ENCODE measurements at places on chromosomes 3 and 15.

DNA sequence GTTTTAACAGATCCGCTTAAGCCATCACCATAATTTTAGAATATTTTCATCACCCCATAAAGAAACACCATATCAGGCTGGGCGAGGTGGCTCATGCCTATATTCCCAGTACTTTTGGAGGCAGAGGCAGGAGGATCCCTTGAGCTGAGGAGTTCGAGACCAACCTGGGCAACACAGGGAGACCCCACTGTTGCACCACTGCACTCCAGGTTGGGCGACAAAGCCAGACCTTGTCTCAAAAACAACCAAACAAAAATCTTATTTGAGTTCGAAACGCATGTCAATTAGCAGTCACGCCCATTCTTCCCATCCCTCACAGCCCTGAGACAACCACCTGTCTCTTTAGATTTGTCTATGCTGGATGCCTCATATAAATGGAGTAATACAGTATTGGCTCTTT, 119.9 kb downstream of the KLF13 start:
- no peak for DNase-seq

- no peak for DNase-seq
Measured at GRCh38 chr15:75346796-75347221, at the start of gene NEIL1. TSS of gene NEIL1 (plus strand) at chr15:75347039. CDS start at chr15:75348906, 1,867 bp downstream.

- DNase-seq, result peak; percentile 77
Measured at GRCh38 chr3:71582612-71583565, 639 bp downstream of the FOXP1 start.

DNA sequence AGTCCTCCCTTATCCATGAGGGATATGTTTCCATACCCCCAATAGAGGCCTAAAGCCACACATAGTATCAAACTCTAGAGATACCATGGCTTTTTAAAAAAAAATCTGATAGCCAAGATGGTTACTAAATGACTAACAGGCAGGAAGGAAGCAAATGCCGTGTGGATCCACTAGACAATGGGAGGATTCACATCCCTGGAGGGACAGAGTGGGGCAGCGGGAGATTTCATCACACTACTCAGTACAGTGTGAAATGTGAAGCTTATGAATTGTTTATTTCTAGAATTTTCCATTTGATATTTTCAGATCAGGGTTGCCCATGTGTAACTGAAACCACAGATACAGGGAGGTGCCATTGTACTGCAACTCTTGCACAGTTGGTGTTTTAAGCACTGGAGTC, 826.6 kb downstream of the SQOR start:
- no peak for DNase-seq

GRCh38 chr15:80977627-80978036, 12.0 kb downstream of the MESD start:
- DNase-seq, result peak; percentile 59

GRCh38 chr3:3806856-3807255, 7.6 kb downstream of the LRRN1 start:
- DNase-seq, result no peak

DNA sequence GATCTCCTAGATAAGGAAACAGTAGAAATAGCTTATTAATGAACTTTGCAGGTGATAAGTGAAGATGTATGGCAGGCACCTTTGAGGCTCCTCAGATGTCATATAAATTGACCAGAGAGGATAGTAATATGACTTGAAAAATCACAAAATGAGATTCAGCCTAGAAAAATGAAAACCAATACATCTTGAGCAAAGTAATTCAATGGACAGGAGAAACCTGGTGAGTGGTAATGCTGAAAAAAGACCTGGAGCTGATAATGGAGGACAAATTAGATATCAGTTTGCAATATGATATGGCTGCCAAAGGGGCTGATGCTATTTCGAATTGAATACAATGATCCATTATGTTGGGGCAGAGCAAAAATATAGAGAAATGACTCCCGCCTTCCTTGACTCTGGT, 103.9 kb downstream of the LSAMP start:
- no peak for DNase-seq

DNA sequence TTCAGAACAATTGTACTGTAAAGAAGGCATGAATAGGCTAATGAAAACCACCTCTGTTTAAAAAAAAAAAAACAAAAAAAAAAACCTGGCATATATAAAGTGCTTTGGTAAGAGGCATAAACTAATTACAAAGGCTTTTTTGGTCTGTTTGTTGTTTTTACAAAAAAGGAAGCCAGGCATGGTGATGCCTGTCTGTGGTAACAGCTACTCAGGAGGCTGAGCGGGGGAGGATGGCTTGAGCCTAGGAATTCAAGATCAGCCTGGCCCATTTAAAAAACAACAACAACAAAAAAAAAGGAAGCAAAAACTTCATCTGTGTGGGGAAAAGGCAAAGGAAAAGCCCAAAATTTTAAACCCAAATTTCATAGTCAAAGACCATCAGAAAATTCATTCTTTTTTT, 47.0 kb downstream of the OSBPL10 start:
- no peak for DNase-seq

- DNase-seq, result no peak
Measured at GRCh38 chr3:22908989-22909507, 294.1 kb upstream of the UBE2E2 start.

- DNase-seq, result no peak
Measured at GRCh38 chr15:31127596-31128261, 26.2 kb upstream of the TRPM1 start.

DNA sequence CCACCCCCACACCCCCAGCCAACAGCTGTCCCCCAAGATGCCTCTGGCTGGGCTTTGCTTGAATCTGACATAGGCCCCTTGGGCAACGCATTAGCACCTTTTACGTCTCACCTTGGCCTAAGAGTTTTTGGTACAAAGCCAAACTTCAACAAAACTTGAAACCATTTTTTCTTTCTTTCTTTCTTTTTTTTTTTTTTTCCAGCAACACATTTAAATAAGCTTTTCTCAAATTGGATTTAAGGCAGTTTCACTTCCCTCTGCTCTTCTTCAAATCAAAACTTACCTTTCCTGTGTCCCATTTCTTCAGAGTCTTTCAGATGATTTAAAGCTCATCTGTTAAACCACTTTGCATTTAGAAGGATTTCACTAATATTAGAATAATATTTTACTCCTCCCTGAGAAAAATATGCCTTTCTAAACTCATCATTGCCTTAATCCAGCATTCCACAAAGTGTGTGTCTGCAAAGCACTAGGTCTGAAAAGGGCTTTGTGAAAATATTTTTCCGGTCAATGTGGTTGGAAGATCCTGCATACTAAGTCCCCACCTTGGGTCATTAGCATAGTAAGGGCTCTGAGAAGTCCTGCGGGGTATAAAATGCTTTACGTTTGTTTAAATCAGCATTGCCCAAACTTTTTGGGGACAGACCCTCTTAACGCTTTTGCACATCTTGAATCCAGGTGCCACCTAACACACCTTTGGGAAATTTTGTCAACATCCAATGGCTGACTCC, 217.0 kb downstream of the TLE3 start:
- no peak for DNase-seq

- no peak for DNase-seq
Measured at GRCh38 chr3:178835033-178835432, 236.6 kb downstream of the ZMAT3 start.

DNA sequence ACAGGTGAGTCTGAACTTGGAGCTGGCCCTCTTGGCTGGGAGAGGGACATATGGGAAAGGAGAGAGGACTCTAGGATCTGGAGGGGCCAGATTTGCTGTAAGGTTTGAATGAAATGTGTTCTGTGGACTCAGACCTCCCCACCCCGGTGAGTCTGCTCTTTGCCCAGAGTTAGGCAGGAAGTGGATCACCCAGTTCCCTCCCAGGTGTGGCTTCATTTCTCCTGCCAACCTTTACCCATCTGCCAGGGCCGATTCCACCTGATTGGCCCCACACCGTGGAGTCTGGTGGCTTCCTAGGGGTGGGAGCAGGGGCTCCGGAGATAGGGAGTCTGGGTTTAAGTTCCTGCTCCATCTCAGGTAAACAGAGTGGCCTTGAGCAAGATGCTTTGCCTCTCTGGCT, 25.5 kb downstream of the CD276 start:
- DNase-seq, result no peak

- DNase-seq, result no peak
Measured at GRCh38 chr3:111768571-111769100, 90.4 kb upstream of the PHLDB2 start.

DNA sequence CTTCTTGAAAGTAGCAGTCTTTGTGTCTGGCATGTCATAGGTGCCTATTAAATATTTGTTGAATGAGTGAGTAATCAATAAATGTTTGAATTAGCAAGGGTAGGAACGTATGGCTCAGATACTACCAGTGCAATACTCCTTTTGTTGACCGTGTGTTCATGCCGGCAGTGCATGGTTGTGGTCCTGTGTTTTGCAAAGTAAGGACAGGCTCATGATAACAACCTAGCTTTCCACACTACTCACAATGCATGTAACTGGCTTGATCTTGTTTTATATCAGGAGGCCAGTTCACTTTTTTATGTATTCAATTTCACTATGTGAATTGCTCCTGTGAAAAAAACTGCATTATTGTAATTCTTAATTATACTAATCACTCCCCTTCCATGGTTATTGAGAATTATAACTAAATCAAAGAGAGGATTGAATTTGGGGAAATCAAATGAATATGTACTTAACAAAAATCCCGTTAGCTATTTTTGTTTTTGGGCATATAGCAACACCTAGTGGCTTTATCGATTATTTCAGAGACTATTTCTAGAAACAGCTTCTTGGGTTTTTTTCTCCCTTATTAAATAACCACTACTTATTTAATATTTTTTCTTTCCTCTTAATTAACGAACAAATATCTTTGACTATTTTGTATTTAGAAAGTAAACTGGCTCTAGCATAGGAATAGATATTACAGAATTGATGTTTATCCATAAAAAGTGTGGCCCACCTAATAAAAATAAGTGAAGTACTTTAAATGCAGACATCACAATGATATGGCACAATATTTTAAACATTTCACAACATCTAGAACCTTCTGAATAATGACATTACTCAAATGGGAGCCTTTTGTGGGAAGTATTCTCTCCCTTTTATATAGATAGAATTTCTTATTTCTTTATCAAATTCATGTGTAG, 218.5 kb downstream of the BBX start:
- DNase-seq, result no peak

- DNase-seq, result no peak
Measured at GRCh38 chr3:19688767-19689166, 245.2 kb downstream of the EFHB start.

- DNase-seq, result no peak
Measured at GRCh38 chr3:196695849-196696226, 16.2 kb downstream of the CEP19 start.

- DNase-seq, result no peak
Measured at GRCh38 chr3:152199102-152199840, 69.5 kb upstream of the MBNL1 start.

- DNase-seq, result no peak
Measured at GRCh38 chr3:72128921-72129320, 344.0 kb upstream of the PROK2 start.

DNA sequence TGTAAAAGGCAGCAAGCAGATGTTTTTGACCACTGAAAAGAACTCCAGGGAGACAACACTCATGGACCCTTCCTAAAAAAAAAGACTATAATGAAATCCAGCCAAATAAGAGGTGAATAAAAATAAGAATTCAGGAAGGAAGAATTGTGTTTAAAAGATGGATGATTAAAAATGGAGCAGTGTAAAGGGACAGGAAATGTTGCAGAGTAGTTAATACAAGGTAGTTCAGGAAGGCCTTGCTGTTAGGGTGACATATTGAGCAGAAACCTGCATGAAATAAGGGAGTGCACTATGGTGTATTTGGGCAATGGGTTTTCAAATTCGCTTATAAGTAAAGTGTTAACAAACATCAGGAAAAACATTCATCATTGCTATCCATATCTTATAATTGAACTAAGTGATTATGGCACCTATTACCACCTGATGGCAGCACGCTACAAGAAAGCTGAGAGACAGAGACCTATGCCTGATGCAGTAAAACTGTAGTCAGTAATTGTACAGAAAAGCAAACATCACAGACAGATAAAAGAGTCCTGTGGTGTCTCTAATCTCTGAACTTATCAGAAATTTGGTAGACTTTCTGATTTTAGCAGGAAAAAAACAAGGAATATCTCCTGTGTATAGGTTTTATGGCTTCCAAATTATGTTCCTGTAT, 5.8 kb upstream of the DBR1 start:
- peak; percentile 10 for DNase-seq

GRCh38 chr3:34842706-34843480, 796.4 kb upstream of the ARPP21 start:
- no peak for DNase-seq

GRCh38 chr15:73952171-73952912, 26.1 kb downstream of the LOXL1 start:
- DNase-seq, result no peak

DNA sequence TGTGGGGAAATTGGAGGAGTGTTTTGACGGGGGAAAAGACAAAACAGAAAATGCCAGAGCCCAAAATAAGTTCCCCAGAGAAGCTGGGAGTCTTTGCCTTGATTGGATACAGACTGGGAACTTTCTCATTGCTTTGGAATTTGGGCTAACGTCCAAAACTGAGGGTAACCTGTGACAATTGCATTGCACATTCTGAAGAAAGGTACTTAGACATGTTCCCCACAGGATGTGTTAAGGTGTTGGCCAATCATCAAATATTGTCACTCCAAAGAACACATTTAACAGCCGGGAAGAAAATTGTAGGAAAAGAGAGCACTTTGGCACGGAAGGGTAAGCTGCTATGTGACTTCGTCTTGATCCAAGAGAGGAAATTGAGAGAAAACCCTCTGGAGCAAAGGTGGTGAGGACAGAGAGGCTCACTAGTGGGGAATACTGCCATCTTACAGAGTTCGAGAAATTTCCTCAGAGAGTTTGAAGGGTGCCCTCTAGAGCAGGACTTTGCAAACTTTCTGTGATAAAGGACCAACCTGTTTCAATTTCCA, 619.5 kb upstream of the TBL1XR1 start:
- DNase-seq, result no peak

GRCh38 chr3:14305324-14305723, 97.1 kb upstream of the SLC6A6 start:
- DNase-seq, result no peak

DNA sequence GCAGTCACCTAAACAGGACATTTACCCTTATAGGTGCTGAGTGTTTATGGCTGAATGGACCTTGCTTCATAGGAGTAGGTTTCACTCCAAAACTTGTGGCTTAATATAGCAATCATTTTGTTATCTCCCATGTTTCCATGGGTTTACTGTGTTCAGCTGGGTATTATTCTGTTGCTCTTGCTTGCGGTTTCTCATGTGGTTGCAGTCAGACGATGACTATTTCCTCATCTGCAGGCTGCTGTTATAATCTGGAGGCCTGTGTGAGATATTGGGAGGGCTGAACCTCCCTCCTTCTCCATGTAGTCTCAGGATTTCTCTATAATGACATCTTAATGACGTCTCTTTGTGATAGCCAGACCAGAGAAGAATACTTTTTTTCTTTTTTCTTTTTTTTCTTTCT, 98.1 kb downstream of the ZPLD1 start:
- DNase-seq, result no peak

DNA sequence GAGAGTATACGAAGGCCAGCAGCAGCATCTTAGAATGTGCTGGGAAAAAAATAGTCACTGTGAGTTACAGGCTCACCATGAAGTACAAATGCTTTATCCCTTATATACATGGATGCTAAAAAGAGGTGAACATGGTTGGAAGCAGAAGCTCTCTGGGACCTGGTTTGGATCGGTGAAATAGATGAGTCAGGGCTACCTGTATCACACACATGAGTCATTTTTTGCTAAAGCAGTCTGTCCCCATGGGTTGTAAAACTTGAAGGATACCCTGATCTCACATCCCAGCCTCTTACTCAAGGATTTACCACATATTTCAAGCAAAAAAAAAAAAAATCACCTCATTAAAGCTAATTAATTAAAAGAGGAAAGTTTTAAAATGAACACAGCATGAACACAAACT, 6.9 kb upstream of the SERPINI2 start:
- no peak for DNase-seq

- DNase-seq, result no peak
Measured at GRCh38 chr15:89307791-89308190, 26.8 kb downstream of the POLG start.

GRCh38 chr3:148906667-148907066, 41.6 kb downstream of the CPA3 start:
- no peak for DNase-seq

Measured in activated CD4-positive, alpha-beta T cell treated with anti-CD3 and anti-CD28 coated beads, Interleukin-2, amount 50 U/mL, for 48 hours (primary cell).